ENCODE measurements at places on chromosomes 2 and 18.

DNA sequence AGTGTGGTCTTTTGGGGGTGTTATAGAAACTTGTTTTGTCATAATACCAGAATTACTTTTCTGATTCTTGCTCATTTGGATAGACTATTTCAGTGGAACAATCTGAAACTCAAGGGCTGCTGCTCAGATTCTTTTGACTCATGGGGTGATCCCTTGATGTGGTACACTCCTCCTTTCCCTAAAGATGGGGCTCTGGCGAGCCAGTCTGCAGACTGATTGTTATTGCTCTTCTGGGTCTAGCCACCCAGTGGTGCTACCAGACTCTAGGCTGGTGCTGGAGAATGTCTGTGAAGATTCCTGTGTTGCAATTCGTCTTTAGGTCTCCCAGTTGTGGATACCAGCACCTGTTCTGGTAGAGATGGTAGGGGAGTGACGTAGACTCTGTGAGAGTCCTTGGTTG, 4.2 kb upstream of the MARS2 start:
- no peak for DNase-seq

DNA sequence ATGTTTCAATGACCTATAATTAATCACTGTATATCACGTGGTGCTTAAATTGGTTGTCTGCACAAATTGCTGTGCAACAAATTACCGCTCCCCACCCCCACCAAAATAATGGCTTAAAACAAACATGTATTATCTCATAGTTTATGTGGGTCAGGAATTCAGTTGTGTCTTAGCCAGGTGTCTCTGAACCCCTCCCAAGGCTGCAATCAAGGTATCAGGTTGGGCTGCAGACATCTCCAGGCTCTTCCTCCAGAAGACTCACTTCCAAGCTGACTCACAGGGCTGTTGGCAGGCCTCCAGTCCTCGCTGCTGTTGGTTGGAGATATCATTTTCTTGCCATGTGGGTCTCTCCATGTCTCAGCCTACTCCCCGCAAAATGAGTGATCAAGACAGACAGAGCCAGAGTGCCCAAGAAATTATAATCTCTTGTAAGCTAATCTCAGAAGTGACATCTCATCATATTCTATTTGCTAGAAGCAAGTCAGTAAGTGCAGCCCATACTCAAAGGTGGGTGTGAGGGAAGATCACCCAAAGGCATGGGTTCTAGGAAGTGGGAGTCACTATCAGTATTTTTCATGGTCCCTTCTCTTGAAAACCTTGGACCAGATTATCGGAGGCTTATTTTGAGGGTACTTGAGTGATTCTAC, 38.4 kb downstream of the SPC25 start:
- DNase-seq = no peak

DNA sequence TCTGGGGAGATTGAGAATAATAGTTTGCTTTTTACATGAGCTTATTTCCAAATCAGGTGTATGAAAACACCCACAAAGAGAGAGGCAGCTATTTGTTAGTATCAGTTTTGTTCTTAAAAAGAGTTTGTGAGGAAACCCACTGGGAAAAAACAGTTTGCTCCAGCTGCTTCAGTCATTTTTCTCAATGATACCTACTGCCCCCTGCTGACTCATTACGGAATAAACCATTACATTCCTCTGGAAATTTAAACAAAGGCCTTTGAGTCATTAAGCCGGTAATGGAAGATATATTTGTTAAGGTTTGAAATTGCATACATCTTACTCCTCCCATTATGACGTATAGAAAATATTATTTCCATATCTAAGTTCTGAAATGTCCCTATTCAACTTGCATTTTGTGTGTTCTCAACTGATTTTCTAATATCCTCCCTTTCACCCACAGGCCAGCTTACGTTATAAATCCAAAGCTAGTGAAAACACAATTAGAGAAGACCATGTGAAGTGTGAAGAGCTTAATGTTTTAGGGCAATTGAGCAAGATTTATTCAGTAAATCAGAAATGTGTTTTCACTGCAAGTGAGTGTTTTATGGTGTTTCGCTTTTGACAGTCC, 761.6 kb downstream of the DSC3 start:
- no peak for DNase-seq

DNA sequence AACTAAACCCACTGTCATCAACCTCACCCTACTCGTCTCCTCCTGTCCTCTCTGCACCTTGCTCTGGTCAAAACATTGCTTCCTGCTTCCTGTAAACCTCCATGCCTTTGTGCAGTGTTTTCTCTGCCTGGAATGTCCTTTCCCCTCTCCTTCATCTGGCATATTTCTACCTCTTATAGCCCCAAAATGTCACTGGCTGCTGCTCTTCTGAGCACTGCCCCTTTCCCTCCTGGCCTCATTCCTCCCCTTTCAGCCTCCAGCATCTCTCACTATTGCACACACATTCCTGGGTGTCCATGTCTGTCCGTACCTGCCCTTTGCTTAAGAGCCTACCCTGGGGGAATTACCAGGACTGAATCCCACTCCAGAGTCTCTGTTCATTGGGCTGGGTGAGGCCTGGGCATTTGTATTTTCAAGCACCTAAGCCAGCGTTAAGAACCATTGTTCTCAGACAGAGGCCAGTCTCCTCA, 84.9 kb downstream of the MOGAT1 start:
- DNase-seq = no peak

DNA sequence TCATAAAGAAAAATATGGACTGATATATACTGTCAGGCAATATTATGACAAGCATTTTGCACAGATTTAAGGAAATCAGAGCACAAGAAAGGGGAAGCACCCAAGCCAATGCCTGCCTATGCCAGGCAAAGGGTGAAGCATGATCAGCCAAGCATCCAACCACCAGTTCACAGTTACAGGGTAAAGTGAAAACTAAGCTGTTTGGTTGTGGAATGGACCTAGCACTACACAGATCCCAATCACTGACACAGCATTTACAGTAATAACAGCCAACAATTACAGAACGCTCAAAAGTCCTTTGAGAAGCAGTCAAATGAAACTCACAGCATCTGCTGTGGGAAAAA, 90.3 kb downstream of the SP3 start:
- no peak for DNase-seq
